C1 segment of cervical spinal cord (tissue), 14 donors: ENCODE measurements at places on chromosomes 7 and 10.

DNA sequence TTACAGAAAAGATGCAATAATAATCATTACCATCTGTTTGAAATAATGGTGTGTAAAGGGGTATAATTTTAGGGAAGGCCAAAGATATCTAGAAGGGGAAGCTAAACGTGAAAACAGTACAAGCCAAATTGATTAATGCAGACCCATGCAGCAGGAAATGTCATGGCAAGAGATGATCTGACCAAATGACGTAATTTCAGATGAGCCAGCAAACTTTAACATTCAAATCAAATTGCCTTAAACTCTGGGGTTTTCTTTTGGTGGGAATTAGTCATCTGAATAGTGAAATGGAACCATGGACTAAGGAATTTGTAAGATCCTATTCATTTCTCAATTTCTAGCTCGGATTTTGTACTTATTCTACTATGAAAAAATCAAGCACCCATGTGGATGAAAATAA lies 21.4 kb upstream of the SCIN start:
- DNase-seq = no peak

DNA sequence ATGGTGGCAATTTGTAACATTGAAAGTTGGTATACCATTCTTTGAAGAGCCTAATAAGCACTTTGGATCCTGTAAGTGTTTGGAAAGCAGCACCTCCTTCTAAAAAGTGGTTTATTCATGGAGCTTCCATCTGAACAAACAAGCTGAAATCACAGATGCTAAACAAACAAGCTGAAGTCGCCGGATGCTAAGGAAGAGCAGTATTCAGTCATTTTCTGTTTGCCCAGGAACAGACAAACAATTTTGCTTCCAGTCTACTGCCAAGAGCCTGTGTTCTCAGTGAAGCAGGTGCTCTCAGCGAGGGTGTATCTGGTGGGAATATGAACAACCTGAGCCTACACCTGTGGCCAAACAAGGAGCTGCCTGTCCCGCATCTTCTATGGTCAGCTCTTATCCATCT lies 6.3 kb downstream of the COL28A1 start:
- DNase-seq = no peak

GRCh38 chr7:131016230-131016629 lies 282.2 kb upstream of the KLF14 start:
- DNase-seq = no peak

- DNase-seq = no peak
These were observed 551.4 kb downstream of the LRMDA start for GRCh38 chr10:75982611-75983369.

DNA sequence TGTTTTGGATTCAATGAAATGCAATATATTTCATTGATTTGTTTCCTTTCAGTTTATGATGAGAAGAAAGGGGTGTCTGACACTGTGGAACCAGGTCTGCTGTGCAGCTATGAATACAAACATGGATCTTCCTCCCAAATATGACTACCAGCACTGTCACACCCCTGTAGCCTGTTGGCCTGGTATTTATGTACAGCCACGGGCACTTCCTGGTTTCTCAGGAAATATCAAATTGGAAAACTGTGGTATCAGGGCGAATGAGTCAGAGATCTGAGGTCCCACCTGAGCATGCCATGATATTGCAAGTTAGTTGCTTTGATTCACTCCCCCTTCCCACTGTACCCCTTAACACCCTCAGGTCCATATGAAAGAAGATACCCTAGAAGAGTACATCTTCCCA lies 87.8 kb downstream of the DNMBP start:
- DNase-seq = no peak

DNA sequence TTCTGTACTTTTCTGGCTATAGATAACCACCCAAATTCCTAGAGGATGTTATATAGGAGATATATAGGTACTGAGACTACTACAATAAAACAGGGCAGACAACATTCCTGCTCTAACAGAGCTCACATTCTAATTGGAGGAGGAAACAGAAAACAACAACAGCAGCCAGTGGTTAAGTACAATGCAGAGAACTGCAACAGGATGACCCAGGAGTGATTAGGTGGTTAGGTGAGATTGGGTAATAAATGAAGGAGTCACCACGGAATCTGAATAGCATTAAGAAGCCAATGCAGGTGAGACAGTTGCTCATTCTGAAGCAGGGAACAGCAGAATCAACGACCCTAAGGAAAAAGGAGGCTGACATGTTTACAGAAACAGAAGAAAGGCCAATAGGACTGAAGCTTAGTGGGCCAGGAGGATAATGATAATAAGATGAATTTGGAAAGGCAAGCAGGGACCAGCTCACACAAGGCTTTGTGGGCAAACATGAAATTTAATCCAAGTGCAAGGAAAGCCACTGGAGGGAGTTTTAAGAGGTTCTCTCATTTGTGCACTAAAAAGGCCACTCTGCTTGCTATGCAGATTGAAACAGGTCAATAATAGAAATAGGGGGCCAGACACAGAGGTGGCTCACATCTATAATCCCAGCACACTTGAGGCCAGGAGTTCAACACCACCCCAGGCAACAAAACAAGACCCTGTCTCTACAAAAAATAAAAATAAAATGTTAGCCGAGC lies 16.9 kb upstream of the REEP3 start:
- DNase-seq = no peak

GRCh38 chr10:122277526-122278136 lies 6.5 kb downstream of the BTBD16 start:
- DNase-seq = no peak

- DNase-seq = no peak
These were observed 14.8 kb downstream of the PDK4 start for GRCh38 chr7:95581467-95581866.
